ENCODE measurements at places on chromosomes 1 and 21.

DNA sequence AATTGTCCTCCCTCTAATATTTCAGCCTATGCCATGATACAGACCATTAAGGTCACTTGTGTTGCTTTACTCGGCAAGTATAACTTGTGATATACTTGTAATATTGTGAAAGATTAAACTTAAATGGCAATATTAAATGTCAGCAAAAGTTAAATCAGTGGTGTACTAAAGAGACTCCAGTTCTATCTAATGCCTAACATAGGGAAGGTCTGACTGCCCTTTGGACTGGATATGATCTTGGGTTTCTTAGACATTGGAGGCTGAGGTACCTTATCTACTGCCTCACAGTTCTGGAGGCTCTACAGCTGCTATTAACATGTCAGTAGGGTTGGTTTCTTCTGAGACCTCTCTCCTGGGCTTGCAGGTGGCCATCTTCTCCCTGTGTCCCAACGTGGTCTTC is 89.9 kb downstream of the MT1HL1 start:
- DNase-seq = no peak

DNA sequence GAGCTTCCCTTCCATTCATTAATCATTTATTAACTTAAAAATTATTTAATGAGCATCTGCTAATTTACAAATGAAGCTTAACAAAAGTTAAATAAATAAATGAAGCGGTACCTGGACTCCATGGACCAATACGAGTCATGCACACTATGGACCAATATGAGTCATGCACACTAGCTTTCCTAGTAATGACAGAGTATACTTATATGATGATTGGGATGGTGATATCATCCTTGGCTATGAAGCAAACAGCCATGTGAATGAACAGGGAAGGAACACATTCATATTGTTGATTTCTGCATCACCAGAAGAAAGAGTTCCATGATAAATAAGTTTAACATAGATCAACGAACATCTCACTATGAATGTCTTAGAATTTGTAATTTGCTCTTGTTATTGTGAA is 109.9 kb downstream of the SPAG17 start:
- DNase-seq = no peak

DNA sequence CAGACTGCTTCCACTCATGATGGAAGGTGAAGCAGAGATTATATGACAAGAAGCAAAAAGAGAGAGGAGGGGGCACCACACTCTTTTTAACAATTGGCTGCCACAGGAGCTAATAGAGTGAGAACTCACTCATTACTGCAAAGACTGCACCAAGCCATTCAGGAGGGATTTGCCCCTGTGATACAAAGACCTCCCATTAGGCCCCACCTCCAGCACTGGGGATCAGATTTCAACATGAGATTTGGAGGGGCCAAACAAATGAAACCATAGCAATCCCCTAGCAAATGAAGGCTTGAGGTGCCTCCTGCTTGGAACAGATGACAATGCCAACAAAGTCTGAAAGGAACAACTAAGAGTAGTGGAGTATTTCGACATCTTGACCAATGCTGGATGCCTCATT is 122.5 kb upstream of the COA6 start:
- DNase-seq = no peak

DNA sequence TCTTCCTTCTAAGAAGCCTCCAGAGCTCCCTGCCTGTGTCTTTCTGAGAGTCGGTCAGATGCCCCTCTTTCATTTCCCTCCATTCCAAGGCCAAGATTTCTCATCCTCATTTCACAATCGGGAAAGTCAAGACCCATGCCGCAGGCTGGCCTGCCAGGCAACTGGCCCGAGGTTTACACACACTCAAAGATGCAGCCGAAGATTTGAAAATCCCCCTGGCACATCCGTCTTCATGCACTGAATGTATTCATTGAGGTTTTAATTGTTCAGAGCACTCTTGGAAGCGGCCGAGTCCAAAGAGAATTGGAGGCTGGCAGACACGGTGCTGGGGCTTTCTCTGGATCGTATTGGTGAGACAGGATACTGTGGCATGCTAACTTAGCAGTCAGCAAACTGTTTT is 29.1 kb upstream of the SRP9 start:
- peak; percentile 61 for DNase-seq

DNA sequence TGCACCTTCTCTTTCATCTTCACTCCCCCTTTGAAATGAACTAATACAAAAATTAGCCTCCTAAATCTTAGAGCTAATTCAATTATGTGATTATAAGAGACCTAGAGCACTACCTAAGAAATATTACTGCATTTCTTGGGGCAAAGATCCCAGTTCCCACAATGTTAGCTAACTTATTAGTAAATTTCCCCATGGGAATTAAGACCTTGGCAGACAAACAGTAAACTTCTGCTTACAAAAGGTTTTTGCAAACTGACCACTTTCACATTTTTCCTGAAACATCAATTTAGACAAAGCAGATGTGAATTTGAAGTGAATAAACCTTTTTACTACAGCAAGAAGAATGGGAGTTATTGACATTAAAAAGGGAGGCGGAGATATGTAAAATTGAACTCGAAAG is 34.6 kb upstream of the LHX8 start:
- no peak for DNase-seq

- DNase-seq = no peak
These were observed 281.0 kb upstream of the POU3F1 start for GRCh38 chr1:38327559-38327973.

DNA sequence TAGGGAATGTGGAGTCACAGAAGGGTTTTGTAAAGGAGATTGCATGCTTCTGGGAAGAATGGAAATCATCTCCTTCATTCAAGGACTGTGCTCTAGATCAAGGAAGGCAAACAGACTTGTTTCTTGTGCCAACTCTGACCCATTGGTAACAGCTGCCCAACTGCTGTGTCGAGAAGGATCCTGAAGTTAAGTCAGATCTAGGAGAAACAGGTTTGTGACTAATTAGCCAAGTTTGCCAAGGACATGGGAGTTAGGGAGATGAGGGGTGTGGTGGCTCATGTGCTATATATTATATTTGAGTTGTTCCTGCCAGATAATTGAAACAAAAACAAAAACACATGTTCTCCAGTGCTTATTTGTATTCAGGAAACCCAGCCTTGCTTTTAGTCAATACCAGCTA is 251.2 kb upstream of the USP24 start:
- DNase-seq = no peak

DNA sequence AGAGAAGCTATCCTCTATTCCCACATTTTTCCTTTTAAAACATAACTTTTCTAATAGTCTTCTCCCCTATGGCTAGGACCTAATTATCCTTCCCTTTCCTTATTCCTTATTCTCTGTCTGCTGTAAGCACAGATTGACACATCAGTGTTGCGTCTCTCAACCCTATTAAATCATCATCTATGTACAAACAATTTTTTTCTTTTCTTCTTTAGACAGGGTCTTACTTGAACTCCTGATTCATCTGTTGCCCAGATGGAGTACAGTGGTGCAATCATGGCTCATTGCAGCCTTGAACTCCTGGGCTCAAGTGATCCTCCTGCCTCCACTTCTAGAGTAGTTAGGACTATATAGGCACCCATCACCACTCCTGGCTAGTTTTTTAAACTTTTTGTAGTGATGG is 8.3 kb downstream of the KLHDC9 start:
- DNase-seq = no peak

GRCh38 chr1:106072909-106073600 is 983.4 kb upstream of the PRMT6 start:
- DNase-seq = no peak

- no peak for DNase-seq
These were observed 260.0 kb upstream of the BEND5 start for GRCh38 chr1:49036700-49037099.

DNA sequence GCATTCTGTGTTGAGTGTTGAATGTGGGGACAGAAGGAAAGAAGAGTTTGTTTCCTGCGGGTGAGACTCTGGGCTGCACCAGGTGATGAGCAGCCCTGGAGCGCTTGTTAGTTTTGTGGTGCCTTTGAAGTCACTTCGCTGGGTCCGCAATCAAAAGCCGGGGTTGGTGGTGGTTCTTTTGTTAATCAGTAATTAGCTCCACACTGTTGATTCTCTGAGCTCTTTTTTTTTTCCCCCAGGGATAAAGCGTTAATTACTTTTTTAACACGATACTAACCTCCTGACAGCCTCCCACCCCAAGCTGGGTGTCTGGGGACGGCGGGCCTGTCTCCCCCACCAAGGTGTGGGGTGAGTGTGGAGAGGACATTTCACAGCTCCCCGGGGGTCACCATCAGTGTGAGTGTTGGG is 56.6 kb downstream of the AGPAT3 start:
- no peak for DNase-seq

DNA sequence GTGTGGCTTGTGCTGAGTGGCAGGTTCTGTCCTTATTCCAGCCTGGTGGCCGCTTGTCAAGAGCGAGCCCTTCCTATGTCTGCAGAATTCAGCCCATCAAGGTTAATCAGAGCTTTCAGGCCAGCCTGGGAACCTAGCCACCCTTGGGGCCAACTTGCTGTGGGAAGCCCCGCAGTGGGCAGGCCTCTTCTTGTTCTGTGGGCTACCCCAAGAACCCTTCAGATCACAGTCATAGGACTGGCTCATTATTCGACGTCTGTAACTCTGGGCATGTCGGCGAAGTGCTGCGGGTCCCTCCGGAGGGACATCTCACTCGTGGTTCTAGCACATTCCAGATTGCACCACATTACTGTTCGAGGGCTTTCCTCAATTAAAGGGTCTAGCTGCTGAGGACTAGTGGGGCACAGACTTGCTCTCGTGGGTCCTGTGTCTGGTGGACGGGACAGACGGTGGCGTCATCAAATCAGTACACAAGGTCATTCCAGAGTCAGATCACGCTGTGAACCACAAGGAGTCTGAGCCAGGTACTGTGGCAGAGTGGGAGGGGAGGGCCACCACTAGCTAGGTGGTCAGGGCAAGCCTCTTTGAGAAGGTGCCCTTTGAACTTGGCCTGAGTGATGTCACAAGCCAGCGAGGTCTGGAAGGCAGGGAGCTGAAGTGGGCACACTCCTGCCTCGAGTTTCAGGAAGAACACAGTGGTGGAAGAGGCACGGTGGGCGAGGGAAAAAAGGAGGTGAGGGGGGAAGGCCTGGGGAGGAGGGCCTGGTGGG is 20.3 kb upstream of the TNFRSF1B start:
- no peak for DNase-seq

GRCh38 chr1:228284148-228284495 is 76.3 kb downstream of the OBSCN start:
- no peak for DNase-seq

- no peak for DNase-seq
These were observed 27.0 kb downstream of the ALPL start for GRCh38 chr1:21536218-21536617.

DNA sequence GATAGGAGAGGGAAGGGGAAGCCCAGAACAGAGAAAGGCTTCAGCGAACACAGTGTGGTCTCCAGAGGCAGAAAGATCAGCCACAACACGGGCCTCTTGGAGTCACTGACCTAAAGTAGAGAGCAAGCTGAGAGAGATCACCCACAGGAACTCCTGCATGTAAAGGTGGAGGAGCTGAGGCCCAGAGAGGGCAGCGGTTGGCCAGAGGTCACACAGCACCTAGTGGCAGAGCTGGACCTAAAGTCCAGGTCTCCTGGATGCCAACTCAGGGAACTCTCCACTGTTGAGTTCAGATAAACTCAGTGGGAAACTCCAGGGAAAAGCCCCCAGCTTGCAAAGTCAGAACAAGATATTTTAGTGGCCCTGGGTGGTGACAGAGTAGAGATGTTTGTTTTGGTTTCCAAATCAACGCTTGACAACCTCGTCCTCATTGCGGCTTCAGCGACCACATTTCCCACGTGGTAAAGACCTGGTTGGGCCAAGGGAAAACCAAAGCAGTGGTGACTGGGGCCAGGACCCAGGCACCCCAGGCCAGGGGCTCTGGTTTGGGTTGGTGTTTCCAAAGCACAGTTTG is 4.6 kb downstream of the IFFO2 start:
- no peak for DNase-seq

GRCh38 chr1:219791766-219792165 is 136.6 kb downstream of the SLC30A10 start:
- DNase-seq = no peak

GRCh38 chr21:46436621-46437020 is 22.1 kb upstream of the DIP2A start:
- no peak for DNase-seq

DNA sequence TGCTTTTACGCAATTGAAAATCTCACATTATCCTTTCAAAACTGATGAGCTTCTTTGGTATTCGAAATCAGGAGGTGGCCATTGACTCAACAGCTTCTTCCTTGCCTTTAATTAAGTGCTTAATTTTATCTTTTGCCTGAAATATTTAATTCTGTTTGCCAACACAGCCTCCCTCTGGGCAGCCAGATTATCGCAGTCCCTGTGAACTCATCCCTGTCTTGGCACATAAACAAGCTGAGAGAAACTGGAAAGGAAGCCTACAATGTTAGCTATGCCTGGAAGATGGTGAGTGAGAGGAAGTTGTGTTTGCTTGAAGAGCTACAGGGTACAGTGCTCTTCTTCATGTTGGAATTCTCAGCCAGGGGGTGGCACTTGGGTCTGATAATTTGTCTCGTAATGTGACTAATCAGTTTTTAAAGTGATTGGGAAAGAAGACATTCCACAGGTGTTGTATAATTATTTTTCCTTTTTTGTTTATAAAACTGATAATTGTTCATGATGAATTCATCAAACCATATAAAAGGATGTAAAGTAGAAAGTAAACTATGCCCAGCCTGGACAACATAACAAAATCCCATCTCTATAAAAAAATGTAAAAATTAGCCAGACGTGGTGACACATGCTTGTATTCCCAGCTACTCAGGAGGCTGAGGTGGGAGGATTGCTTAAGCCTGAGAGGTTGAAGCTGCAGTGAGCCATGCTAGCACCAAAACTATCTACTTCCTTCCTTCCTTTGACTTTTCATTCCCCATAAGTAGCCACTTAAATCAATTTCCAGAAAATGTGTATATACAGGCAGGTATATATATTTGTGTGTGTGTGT is 90.1 kb upstream of the RAVER2 start:
- DNase-seq = no peak

DNA sequence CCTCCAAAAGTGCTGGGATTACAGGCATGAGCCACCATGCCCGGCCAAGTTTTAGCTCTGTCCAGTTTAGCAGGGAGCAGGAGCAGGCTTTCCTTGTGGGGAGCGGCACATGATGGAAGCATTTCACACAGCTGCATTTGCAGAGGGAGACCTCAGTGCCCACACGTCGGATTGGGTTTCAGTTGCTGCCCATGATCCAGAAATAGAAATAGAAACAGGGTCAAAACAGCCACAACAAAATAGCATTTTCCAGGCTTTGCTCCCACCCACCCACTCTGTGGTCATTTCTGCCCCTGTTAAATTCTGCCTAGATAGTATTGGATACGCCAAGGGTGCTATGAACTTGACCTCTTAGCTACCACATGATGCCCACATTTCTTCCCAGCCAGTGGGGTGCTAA is 128.4 kb downstream of the CNIH3 start:
- DNase-seq = no peak

GRCh38 chr21:30391492-30392025 is 4.3 kb upstream of the KRTAP13-1 start:
- no peak for DNase-seq

- no peak for DNase-seq
These were observed 9.6 kb upstream of the ZNF669 start for GRCh38 chr1:247113733-247114271.

- DNase-seq = no peak
These were observed 39.3 kb downstream of the MAGI3 start for GRCh38 chr1:113429461-113430153.
